Right lobe of liver (tissue), 6 donors: ENCODE measurements at places on chromosomes 11 and 22.

DNA sequence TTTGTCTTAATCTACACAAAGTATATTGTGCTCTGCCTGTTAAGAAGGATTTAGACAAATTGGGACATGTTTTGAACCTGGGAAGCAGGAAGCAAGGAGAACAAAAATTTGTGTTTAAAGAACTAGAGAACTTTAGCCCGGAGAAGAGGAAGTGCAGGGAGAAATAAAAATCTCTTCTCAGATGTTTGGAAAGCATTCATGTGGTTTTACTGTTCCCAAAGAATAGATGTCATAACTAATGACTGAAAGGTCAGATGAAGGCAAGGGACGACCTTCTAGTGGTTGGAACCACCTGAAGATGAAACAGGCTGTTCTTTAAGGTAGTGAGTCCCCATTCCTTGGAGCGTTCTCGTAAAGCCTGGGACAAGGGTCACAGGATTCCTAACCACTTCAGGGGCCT lies 38.3 kb downstream of the IRAG1 start:
- no peak for DNase-seq

GRCh38 chr11:23897453-23898286 lies 599.2 kb upstream of the LUZP2 start:
- no peak for DNase-seq

GRCh38 chr22:19271856-19272535 lies 19.5 kb downstream of the CLTCL1 start:
- peak; percentile 59 for DNase-seq

- DNase-seq, result no peak
Observed at GRCh38 chr11:77090046-77090372, 12.6 kb upstream of the OMP start.

DNA sequence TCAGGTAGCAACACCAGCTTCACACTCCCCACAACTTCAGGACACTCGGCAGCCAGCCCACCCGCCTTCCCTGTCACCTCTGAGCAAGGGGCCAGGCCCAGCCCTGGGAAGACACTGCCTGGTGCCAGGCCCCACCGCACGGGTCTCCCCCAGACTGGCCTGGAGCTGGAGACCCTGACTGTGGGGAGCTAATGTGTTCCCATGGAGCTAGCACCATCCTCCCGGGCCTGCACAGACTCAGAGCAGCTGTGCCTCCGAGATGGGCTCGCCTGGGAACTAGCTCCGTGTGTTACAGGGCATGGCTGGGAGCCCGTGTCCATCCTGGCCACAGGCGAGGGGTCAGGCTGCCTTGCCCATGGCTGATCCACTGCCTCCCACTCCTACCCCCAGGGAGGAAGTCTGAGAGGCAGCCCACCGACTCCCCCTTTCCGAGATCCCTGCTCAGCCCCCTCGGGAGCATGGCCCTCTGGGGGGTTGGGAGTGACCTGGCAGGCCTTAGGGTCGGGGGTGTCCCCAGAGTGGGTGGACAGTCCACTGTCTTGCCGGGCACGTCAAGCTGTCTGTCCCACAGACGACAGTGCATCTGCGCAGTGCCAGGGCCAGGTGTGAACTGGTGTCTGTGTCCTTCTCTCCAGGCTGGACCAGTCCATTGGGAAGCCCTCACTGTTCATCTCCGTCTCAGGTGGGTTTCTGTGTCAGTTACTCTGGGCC lies 76.7 kb upstream of the KCNQ1OT1 start:
- peak; percentile 13 for DNase-seq
